ENCODE measurements at places on chromosomes 5 and 9. TPM values are rescaled to one million over a fixed set of nuclear protein-coding genes. Genes with fewer than 3 reads are reported as not detected.

- H3K4me1 ChIP-seq: no peaks in the 10 kb centered on the region
- no peak overlapping the region for H3K27ac ChIP-seq
- H3K4me3 ChIP-seq: no peak overlapping the region
- DNase-seq: no peak
- H3K27me3 ChIP-seq: no peaks in the 10 kb centered on the region
Measured at GRCh38 chr9:72880821-72881220, 72.0 kb downstream of the ALDH1A1 start.

The DAB2 gene
- polyA plus RNA-seq: 95.9 TPM

- H3K4me3 ChIP-seq: no peak overlapping the region
- H3K4me1 ChIP-seq: no peaks in the 10 kb centered on the region
Measured at GRCh38 chr9:326667-327066, 112.0 kb downstream of the DOCK8 start.

DNA sequence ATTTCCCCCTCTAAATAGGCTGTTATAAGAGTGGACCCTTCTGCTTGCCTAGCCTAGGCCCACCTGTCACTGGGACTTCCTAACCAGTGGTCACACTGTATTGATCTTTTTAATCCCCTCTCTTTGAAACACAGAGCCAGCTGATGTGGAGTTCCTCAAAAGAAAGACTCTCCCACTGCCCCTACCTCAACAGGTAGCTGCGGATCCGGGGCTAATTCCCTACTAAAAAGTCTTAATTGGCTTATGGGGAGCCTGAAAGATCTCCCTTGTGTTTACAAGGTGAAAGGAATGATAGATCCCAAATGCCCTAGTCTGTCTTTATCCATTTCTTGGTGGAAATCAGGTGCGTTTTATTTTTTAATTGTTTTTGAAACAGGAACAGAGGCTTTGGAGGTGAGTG is 2.0 kb downstream of the NEUROG1 start:
- no peak for DNase-seq
- no peak overlapping the region for H3K4me3 ChIP-seq
- H3K36me3 ChIP-seq: no peaks in the 10 kb centered on the region
- H3K27me3 ChIP-seq: peaks cover 81% of the 10 kb centered on the region
- H3K27ac ChIP-seq: no peak overlapping the region

DNA sequence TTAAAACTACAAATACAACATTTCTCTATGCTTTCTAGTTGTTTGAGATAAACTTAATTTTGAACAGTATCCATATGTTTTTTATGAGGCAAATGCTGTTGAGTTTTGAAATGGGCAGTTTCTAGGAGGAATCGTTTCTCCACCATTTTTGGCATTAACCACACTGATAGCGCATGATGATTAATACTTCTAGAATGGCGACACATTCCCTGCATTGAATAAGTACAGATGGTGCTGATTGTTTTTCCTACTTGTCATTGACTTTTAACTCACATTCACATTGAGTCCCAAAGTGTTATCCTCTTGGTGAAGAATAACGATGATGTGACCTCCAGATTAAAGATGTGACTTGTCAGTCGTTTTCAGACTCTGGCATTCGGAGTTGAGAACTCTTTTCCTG is 6.5 kb upstream of the CCDC192 start:
- no peak overlapping the region for H3K4me3 ChIP-seq
- no peak overlapping the region for H3K27ac ChIP-seq
- no peaks in the 10 kb centered on the region for H3K27me3 ChIP-seq
- no peaks in the 10 kb centered on the region for H3K36me3 ChIP-seq

DNA sequence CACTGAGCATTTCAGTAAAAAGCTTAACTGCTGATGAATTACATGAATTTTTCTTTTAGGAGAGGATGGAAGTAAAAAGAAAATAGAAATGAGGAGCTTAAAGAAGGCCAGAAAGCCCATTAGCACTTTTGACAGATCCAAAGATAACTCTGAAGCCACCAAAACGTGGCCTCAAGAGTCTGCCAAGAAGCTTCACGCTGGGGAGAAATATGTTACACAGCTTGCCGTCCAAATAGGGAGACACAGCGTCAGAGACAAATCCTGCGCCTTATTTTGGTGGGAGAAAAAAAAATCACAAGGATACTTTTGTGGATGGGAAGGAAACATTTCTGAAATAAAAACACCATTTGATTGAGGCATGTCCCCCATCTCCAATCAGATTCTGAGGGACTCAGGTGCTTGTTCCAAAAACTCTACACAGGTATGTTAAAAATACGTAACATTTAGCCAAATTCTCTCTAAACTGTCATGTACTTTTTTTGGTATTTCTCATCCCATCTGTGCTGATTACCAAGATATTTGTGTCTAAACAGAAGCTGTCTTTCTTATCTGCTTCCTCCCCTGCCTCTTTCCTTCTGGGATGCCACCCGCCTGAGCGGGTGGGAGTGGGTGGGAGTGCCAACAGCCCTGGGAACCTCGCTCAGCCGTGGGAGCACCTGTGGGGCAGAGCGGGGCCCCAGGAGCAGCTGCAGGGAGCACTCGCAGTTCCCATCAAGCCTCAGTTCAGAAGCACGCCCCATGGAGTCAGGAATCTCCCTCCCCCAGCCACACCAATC is 275.5 kb downstream of the DENND1A start:
- peaks cover 2% of the 10 kb centered on the region for H3K36me3 ChIP-seq
- H3K27me3 ChIP-seq: no peaks in the 10 kb centered on the region
- H3K4me3 ChIP-seq: no peak overlapping the region

DNA sequence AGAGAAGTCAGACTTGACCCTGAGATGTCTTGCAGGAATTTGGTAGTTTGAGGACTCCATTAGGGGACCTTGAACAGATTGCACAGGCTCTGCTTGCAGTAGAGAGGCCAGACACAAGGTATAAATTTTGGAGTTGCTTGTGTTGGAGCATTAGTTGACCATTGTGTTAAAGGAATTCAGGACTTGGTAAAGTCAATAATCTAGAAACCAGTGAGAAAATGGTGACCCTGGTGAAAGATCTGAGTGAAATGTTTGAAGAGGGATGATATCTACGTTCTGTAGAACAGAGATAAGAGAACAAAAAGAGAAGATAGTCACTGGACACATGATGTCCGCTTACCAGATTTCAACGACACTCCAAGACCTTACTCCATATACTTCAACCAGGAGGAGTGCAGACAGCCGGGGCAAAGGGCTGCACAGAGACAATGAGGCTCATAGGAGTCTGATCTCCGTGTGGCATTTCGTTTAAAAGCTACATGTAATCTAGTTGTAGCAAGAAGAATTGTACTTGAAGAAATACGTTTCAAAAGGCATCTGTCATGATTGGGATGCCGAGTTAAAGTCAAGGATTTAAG is 13.2 kb downstream of the DNAJC25 start:
- H3K4me3 ChIP-seq: no peak overlapping the region
- no peaks in the 10 kb centered on the region for H3K4me1 ChIP-seq
- no peaks in the 10 kb centered on the region for H3K27me3 ChIP-seq
- DNase-seq: no peak
- peaks cover 16% of the 10 kb centered on the region for H3K36me3 ChIP-seq
- no peak overlapping the region for H3K27ac ChIP-seq

GRCh38 chr9:20908461-20908860 is 123.0 kb downstream of the HACD4 start:
- H3K27ac ChIP-seq: no peak overlapping the region
- no peak for DNase-seq
- no peak overlapping the region for H3K4me3 ChIP-seq
- H3K4me1 ChIP-seq: no peaks in the 10 kb centered on the region

GRCh38 chr5:147303251-147303650 is 68.4 kb downstream of the STK32A start:
- H3K4me3 ChIP-seq: no peak overlapping the region
- no peaks in the 10 kb centered on the region for H3K4me1 ChIP-seq

DNA sequence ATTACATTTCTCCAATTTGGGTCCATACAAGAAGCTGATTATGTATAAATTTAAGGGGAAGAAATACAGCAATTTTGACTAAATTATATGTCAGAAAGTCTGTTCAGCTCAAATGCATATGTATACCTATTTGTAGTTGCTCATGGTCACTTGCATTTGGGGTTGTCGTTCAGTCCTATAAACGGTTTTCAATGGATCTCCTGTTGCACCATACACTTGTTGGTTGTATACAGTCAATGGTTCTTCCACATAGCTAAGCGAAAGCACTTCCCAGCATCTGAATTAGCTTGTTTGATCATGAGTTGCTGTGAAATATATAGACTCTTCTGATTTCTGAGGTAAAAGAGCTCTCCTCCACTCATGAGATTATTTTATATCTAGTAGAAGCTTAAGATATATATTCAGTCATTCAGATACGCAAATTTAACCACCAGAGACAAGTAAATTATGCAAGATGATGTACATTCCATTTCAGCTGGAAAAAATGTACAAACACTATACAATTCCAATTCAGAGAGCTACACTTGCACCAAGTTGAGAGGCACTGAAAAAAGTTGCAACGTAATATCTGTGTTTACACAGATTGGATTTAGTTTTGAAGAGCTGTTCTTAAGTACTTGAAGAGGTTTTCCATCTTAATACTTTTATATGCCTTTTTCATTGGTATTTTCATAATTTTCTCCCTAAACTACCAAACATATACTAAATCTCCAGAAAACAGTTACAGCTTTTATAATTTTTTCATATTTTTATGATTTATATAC is 64.4 kb upstream of the POU5F2 start:
- H3K27me3 ChIP-seq: no peaks in the 10 kb centered on the region
- no peaks in the 10 kb centered on the region for H3K4me1 ChIP-seq
- no peak overlapping the region for H3K27ac ChIP-seq
- no peaks in the 10 kb centered on the region for H3K36me3 ChIP-seq
- peak; percentile 28 for DNase-seq
- no peak overlapping the region for H3K4me3 ChIP-seq

The SLC6A18 gene
- polyA plus RNA-seq: not detected

- no peak overlapping the region for H3K4me3 ChIP-seq
- no peaks in the 10 kb centered on the region for H3K36me3 ChIP-seq
- no peaks in the 10 kb centered on the region for H3K4me1 ChIP-seq
- no peak for DNase-seq
- peaks cover 6% of the 10 kb centered on the region for H3K27me3 ChIP-seq
Measured at GRCh38 chr5:15142458-15142857, 270.9 kb upstream of the ANKH start.

- no peak overlapping the region for H3K4me3 ChIP-seq
- no peak for DNase-seq
- H3K36me3 ChIP-seq: no peaks in the 10 kb centered on the region
Measured at GRCh38 chr5:160185626-160186360, 43.5 kb upstream of the FABP6 start.

The IFNK gene
- polyA plus RNA-seq: not detected

DNA sequence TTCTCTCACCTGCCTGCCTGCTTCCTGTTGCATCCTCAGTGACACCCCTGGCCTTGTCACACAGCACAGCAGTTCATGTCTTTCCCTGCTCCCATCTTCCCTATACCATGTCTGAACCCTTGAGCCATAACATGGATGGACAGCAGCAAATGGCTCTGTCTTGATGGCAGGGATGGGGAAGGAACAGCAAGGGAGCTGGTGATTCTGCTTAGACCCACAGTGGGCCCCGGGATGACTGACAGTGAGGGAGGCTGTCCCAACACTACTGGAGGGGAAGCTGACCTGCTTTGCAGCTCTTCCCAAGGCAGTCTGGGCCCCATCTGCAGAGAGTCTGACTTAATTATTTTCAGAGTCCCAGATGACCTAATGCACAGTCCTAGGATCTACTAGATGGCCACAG is 48.2 kb downstream of the MARCHF3 start:
- H3K27ac ChIP-seq: no peak overlapping the region
- DNase-seq: no peak
- H3K36me3 ChIP-seq: no peaks in the 10 kb centered on the region
- peaks cover 4% of the 10 kb centered on the region for H3K4me1 ChIP-seq
- H3K27me3 ChIP-seq: no peaks in the 10 kb centered on the region
- no peak overlapping the region for H3K4me3 ChIP-seq

The SMIM3 gene
- polyA plus RNA-seq: 53.4 TPM

All from IMR-90 (cell line).